ENCODE measurements at places on chromosomes 13 and 19. TPM values are rescaled to one million over a fixed set of nuclear protein-coding genes. Genes with fewer than 3 reads are reported as not detected.

TMPRSS9 gene
- 2.2 TPM for total RNA-seq

CATSPERD gene
- total RNA-seq: 1.4 TPM

PGLYRP2 gene
- 31.9 TPM for total RNA-seq

CD33 gene
- 2.5 TPM for total RNA-seq

POSTN gene
- total RNA-seq: 28.3 TPM

GPC5 gene
- total RNA-seq: 35.0 TPM

MBD3L2 gene
- total RNA-seq: not detected

PAK4 gene
- total RNA-seq: 111 TPM

MATK gene
- 1.9 TPM for total RNA-seq

PRTN3 gene
- 2.6 TPM for total RNA-seq

GPALPP1 gene
- 24.6 TPM for total RNA-seq

ADGRE3 gene
- total RNA-seq: 0.80 TPM

GIPC3 gene
- 0.36 TPM for total RNA-seq

UTP14C gene
- total RNA-seq: 26.1 TPM

FGF14 gene
- 0.28 TPM for total RNA-seq

SIGLEC10 gene
- 7.1 TPM for total RNA-seq

CFD gene
- 167 TPM for total RNA-seq

ZNF98 gene
- 9.7 TPM for total RNA-seq

SCEL gene
- 0.09 TPM for total RNA-seq

HRC gene
- 3.8 TPM for total RNA-seq

IZUMO1 gene
- not detected for total RNA-seq

FPR1 gene
- 5.6 TPM for total RNA-seq

MBD3L3 gene
- 1.5 TPM for total RNA-seq

UBE2L5 gene
- 0.18 TPM for total RNA-seq

CGB5 gene
- total RNA-seq: not detected

ATP8A2 gene
- total RNA-seq: 6.1 TPM

CLASRP gene
- 97.8 TPM for total RNA-seq

SHD gene
- total RNA-seq: 0.62 TPM

KLK3 gene
- 7,620 TPM for total RNA-seq

TEX26 gene
- not detected for total RNA-seq

PRKCG gene
- total RNA-seq: 0.97 TPM

SRRM5 gene
- 0.59 TPM for total RNA-seq

ZNF586 gene
- 34.8 TPM for total RNA-seq

ODAD3 gene
- 1.3 TPM for total RNA-seq

NXNL1 gene
- total RNA-seq: not detected

GPI gene
- total RNA-seq: 106 TPM

ERICH6B gene
- total RNA-seq: not detected

CDC16 gene
- total RNA-seq: 37.7 TPM

FREM2 gene
- 3.1 TPM for total RNA-seq

ZNF546 gene
- total RNA-seq: 10.6 TPM

LRG1 gene
- total RNA-seq: 2.5 TPM

PRODH2 gene
- not detected for total RNA-seq

THSD1 gene
- total RNA-seq: 8.0 TPM

ZNF497 gene
- 6.6 TPM for total RNA-seq

HCN2 gene
- total RNA-seq: 8.5 TPM

BEST2 gene
- not detected for total RNA-seq

EMC10 gene
- total RNA-seq: 135 TPM

FBN3 gene
- 5.2 TPM for total RNA-seq

DNAJC15 gene
- 1.4 TPM for total RNA-seq

KASH5 gene
- not detected for total RNA-seq

RAB3A gene
- total RNA-seq: 2.5 TPM

CEACAM21 gene
- total RNA-seq: not detected

TMEM38A gene
- 11.7 TPM for total RNA-seq

C19orf81 gene
- 4.3 TPM for total RNA-seq

OR10H4 gene
- not detected for total RNA-seq

ZNF835 gene
- total RNA-seq: 4.5 TPM

EFNB2 gene
- 46.1 TPM for total RNA-seq

SIGLEC5 gene
- not detected for total RNA-seq

Data from prostate gland (tissue), 2 donors.